ENCODE measurements at places on chromosomes 12 and 14.
A peak's percentile ranks its signal among the peaks of the same experiment; 100 is the strongest.

- no peak for DNase-seq
Measured at GRCh38 chr14:68669111-68669511, 123.8 kb downstream of the ZFP36L1 start.

DNA sequence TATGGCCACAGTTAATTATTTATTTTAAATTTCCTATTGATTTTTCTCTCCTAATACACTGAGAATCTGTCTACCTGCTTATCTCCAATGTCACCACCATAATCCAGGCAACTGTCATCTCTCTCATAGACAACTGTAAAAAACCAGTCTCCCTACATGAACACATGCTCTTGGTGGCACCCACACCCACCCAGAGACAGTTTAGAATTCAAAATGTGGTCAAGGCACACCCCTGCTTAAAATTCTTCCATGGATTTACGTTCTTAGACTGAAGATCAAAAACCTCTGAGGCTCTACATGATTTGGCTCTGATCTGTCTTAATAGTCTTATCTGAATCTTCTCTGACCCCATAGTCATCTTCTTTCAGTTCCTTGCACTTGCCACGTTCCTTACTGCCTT, 241.1 kb upstream of the ABCD2 start:
- DNase-seq = no peak

- DNase-seq = no peak
Measured at GRCh38 chr12:53133722-53134121, 30.4 kb downstream of the SOAT2 start.

DNA sequence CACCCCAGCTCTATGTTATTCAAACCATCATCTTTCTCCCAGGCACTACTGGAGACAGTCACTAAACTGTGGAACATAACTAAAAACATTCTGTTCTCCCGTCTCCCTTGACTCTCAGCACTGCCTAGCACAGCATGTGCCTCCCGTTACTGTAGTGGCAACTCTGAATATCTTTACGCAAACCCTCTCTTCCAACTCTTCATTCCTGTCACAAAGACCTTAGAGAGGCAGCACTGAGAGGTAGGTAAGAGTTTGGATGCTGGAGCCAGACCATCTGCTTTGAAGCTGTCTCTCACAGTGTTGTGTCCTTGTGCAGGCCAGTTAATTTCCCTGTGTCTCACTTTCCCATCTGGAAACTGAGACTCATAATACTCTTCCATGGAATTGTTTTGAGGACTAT, 108.1 kb downstream of the DIP2B start:
- DNase-seq = no peak

GRCh38 chr12:22709292-22709691, 84.3 kb downstream of the ETNK1 start:
- peak; percentile 72 for DNase-seq

- no peak for DNase-seq
Measured at GRCh38 chr14:99131632-99132271, 140.2 kb downstream of the BCL11B start.

- DNase-seq = peak; percentile 25
Measured at GRCh38 chr12:8590842-8591545, 21.7 kb downstream of the AICDA start.

- no peak for DNase-seq
Measured at GRCh38 chr12:62698701-62699101, 232.1 kb downstream of the MON2 start.

DNA sequence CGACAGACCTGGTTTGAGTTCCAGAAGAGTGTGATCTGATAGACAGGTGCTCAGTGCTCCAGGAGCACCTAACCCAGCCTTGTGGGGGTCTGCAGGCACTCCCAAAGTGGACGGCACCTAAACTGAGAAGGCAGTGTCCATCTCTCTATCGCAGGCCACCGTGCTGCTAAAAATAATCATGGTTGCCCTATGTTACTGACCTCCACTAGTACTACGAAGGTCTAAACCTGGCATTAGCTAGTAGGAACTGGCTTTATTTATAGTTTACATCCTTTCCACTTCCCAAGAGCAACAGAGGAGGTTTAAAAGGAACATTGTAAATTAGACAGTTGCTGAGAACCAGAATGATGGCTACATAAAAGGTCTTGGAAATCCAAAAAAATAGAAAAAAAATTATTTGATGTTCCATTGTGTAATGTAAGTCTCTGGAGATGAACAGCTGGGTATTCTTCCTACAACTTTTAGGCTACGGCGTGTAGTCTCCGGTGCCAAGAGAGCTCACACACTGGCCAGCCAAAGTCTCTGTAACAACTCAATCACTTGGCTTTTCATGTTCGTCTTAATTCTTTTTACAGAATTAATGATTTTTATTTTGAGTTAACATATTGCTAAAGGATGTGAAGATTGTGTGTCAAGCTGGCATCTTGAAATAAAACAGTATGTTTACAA, 27.3 kb downstream of the PPFIBP1 start:
- no peak for DNase-seq

DNA sequence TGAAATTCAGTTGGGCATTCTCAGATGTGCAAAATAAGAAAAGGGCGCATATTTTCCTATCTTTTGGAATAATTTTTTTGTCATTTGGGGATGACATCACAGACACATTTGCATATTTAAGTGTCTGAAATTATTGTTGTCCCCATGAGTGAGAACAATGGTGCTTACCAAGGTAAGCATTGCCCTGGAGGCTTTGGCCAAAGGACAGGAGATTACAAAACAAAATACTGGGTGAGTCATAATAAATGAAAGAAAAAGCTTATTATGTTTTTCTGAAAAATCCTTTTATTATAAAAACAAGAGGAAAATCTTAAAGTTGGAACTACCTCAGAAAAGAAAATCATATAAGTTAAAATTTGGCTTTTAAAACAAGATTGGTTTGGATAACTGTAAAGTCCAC, 254.9 kb downstream of the BTG1 start:
- DNase-seq = no peak

DNA sequence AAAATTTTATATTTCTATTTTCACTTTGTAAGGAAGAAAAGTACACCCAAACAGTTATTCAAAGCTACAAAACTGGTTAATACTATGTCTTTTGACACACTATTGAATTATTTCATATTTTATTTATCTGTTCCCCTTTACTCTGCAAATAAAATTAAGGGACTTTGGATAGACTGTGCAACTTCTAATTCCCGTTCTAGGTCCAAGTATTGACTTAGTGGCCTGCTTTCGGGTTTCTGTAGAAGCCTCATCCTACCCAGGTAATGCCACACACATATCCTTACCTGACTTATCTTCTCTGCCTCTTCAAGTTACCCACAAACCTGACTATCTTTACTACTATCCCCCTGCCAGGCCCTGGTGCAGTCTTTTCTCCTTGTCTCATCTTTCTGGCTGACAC, 156.3 kb upstream of the TMTC2 start:
- no peak for DNase-seq

- no peak for DNase-seq
Measured at GRCh38 chr14:68342216-68342763, 450.6 kb downstream of the ZFP36L1 start.

DNA sequence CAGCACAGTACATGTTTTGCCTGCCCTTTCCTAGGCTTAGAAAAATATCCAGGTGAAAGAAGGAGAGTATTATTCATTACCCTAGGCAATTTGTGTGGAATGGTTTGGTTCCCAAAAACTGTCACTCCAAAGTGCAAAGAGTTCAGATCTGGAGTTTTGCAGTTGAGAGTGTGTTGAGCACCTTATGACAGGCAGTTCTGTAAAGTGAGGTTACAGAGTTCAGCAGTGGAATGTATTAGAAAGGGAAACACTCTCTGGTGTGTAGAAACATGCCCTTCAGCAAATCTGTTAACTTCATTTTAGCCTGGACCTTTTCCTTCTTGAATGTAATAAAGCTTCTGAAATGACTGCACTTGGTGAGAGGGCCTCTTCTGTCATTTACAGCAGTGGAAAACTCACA, 154.0 kb upstream of the SSTR1 start:
- no peak for DNase-seq

DNA sequence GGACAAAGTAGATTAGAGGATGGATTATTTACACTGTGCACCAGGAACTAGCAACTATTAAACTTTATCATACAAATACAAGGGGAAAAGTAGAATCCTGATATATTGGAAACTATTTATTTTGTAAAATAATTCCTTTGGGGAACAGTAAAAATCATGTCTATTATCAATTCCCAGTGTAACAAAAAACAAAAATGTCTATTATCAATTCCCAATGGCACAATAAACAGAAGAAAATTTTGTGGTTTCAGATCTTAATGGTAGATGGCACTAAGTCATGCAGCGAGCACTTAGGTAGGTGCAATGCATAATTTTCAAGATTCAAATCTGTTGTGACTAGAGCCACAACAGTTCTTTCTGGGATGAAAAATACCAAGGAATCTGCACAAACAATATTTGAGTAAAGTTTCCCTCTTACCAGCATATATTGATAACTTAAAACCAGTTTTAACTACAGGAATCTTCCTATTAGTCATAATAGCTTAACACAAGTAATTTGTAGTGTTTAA, 13.7 kb downstream of the CFL2 start:
- no peak for DNase-seq

DNA sequence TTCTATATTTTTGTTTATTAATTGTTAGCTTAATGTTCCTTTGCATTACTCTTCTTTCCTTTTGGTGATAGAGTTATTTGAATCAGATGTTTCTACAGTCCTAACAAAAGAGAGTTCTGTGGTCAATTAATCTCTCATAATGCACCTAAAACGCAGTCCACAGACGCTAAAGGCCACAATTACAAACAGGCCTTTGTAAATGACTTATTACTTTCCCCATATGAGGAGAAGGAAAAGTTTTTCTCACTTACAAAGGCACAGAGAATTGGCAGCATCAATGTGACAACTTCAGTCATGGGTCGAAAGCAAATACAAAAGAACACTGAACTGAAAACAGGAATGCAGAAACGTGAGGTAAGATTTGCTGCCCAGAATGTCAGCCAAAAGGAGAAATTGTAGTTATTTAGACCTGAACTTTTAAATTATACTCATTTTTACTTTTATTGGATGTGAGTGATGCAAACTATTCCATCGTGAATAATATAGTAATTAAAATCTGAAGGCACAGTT, 142.0 kb upstream of the SYT10 start:
- no peak for DNase-seq

- DNase-seq = no peak
Measured at GRCh38 chr14:73460691-73461127, 2.4 kb upstream of the NUMB start.

DNA sequence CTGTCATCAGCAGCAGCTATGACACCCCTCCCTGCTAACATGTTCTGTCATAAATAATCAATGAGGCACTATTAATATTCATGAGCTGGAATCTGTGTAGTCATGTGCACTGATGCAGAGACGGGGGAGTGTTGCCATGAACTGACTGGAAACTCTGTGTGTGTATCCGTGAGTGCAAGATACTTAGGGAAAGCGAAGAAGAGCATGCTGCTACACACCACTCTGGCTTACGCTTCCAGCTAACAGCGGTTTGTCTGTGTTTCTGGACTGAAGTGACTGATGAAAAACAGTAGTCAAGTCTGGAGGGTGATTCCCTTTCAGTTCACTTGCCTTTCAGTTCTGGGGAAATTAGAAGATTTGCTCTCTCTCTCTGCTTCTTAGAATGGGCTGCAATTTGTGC, 249.4 kb downstream of the PDZRN4 start:
- no peak for DNase-seq

- DNase-seq = no peak
Measured at GRCh38 chr14:100807979-100808734, 17.8 kb upstream of the MEG3 start.

DNA sequence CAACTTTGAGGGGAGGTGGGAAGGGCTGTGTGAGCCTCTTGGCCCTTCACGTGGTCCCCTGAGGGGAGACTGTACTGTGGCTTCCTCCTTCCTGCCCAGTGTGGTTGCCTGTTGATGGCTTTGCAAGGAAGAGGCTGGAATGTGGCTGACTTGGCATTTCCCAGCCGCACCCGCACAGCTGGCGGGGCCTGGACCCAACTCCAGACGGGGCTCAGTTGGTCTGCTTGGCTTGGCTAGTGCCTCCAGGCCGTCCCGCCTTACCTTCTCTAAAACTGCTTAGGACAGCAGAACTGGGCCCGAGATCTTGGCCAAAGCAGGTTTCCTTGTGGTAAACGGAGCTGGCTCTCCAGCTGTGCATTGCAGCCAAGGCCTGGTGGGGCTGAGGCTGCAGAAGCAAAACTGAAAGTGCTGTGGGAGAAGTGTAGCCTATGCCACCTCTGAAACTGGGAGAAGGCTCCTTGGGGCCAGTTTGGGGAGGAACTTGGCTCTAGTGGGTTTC, 139.5 kb downstream of the SMOC1 start:
- no peak for DNase-seq

DNA sequence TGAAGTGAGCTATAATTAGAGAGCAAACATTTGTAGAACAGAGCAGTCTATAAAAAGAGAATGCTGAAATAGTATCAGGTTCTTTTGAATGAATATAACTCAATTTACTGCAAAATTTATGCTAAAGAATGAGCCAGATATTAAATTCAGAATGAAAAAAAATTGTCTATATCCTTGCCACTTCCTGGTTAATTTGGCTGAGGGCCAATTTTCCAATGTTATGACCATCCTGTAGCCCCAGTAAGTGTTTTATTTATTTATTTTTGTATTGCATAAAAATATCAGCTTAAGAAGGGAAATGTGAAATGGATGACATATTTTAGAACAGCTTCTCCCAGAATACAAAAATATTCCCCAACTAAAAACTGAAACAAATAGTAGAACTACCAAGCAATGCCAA, 263.4 kb downstream of the SOX5 start:
- DNase-seq = no peak

DNA sequence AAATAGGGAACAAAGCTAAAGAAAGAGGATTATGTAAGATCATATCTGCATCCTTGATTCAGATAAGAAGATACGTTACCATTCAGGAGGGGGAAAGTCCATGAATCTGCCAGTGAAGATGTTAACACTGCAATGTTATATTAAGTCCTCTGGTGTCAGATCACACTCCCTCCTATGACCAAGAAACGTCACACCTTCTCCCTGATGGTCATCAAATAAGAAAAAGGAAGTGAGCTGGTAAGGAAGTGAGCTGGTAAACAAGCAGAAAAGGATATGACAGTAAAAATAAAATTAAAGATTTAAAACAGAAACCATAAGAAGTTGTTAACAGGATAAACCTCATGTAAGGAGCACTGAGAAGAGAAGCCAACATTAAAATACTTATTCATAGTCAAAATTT, 340.2 kb downstream of the SEC23A start:
- DNase-seq = no peak

GRCh38 chr14:75968456-75968855, 13.3 kb downstream of the TGFB3 start:
- DNase-seq = no peak

- DNase-seq = peak; percentile 28
Measured at GRCh38 chr12:122023339-122024131, 1.9 kb downstream of the BCL7A start.
